Thoracic aorta (tissue), 2 donors: ENCODE measurements at places on chromosomes 16 and 17. TPM values are rescaled to one million over a fixed set of nuclear protein-coding genes. Genes with fewer than 3 reads are reported as not detected.
A peak's percentile ranks its signal among the peaks of the same experiment; 100 is the strongest.

- no peaks in the 10 kb centered on the region for H3K36me3 ChIP-seq
- peak overlapping the region; percentile 100 for H3K4me3 ChIP-seq
These were observed 1.9 kb upstream of the NFAT5 start for GRCh38 chr16:69563605-69564580.

TERB1 gene
- total RNA-seq = not detected

WSCD1 gene
- 29.0 TPM for total RNA-seq

CLEC3A gene
- total RNA-seq = not detected

DNA sequence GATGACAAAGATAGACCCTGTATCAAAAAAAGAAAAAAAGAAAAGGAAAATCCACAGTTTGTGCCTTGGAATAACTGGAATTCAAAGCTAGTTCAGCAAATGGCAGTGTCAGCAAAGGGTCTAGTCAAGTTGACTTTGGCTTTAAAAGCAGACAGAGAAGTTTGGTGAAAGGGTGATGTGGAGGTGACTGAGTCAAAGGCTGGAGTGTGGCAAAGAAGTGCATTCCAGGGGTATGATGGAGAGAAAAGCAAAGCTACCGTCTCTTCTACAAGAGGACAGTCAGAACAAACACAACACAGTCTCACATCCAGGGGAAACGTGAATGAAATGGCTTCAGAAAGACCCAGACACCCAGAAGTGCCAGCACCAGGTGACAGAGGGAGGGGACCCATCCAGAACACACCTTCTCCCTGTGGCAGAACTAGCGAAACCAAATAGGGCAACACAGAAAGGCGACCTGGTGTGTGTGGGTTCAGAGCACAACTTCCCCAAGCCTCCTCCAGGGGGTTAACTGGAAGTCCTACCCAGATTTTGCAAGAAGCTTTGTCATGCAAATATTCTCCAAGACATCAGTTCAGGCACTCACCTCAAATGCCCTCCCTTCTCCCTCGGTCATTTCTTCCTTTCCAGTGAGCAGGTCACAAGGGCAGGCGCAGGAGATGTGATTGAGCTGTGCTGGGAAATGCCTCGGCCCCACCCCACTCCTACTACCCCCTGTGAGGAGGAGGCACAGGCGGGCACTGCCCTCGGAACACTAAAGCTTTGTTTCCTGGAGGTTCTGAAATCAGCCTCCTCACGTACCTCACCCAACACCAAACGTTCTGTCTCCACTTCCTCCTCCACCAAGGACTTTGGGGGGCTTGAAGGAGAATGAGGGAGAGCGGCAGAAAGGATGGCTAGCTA, 481.9 kb downstream of the SOX9 start:
- H3K27me3 ChIP-seq = no peaks in the 10 kb centered on the region
- no peaks in the 10 kb centered on the region for H3K36me3 ChIP-seq
- H3K4me1 ChIP-seq = peaks cover 3% of the 10 kb centered on the region
- no peak overlapping the region for H3K4me3 ChIP-seq
- H3K27ac ChIP-seq = no peak overlapping the region

NEUROD2 gene
- not detected for total RNA-seq

GRCh38 chr17:77036841-77037381, 103.9 kb upstream of the SEC14L1 start:
- H3K27ac ChIP-seq = no peak overlapping the region
- no peak overlapping the region for H3K4me3 ChIP-seq
- DNase-seq = no peak
- no peaks in the 10 kb centered on the region for H3K4me1 ChIP-seq
- H3K36me3 ChIP-seq = no peaks in the 10 kb centered on the region

- no peaks in the 10 kb centered on the region for H3K4me1 ChIP-seq
- H3K27me3 ChIP-seq = no peaks in the 10 kb centered on the region
- no peak overlapping the region for H3K27ac ChIP-seq
- no peaks in the 10 kb centered on the region for H3K36me3 ChIP-seq
- no peak for DNase-seq
- no peak overlapping the region for H3K4me3 ChIP-seq
These were observed 28.3 kb upstream of the MYH10 start for GRCh38 chr17:8658810-8659209.

DNA sequence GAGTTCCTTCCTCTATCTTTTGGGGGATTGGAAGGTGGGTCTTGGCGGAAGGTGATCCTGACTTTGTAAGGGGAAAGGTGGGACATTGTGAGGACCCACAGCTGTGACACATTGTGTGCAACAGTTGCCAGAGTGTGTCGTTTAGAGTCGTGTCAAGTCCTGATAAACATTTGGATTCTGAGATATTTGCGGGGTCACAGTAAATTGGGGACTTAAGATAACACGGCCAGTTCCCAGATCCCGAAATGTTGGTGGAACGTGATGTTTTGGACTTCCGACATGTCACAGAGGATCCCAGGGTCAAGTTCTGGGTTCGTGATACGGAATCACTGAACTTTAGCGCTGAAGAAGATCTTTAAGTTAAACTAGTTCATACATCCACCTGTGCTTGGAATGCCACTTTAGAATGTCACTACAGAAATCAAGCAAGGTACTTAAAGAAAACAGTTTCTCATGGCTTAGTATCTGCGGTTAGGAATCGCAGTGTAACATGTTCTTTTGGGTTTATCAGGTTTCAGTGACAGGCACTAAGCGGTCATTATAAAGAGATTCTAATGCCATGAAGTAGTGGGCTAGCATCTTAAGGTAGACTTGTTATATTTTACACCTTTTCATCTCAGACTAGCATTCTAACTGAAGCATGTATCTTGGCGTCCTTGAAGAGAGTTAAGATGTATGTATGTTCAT, 815 bp downstream of the ATAD5 start:
- no peak overlapping the region for H3K27ac ChIP-seq
- H3K4me3 ChIP-seq = peak overlapping the region; percentile 92
- no peak for DNase-seq
- H3K36me3 ChIP-seq = no peaks in the 10 kb centered on the region
- H3K27me3 ChIP-seq = no peaks in the 10 kb centered on the region
- peaks cover 14% of the 10 kb centered on the region for H3K4me1 ChIP-seq

TP53TG3 gene
- total RNA-seq = not detected

MYH2 gene
- 0.28 TPM for total RNA-seq

TBC1D3 gene
- total RNA-seq = not detected

DNA sequence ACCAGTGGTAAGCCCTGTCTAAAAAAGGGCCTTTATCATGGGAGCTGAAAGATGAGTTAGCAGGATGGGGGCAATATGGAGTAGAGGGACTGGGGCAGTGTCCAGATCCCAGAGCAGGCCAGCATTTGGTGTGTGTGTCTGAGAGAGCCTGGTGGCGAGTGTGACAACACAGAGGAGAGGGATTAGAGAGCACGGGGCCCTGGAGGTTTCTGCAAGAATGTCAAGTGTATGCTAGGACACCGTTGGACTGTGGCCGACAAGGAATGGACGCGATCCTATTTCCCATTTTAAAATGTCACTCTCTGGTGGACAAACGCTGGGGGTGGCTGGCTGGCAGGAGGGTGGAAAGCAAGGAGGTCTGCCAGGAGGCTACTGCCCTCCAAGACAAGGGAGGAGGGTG, 12.4 kb downstream of the TAC4 start:
- H3K36me3 ChIP-seq = peaks cover 7% of the 10 kb centered on the region
- peaks cover 17% of the 10 kb centered on the region for H3K4me1 ChIP-seq
- H3K4me3 ChIP-seq = peak overlapping the region; percentile 33
- DNase-seq = no peak
- H3K27me3 ChIP-seq = no peaks in the 10 kb centered on the region

DNA sequence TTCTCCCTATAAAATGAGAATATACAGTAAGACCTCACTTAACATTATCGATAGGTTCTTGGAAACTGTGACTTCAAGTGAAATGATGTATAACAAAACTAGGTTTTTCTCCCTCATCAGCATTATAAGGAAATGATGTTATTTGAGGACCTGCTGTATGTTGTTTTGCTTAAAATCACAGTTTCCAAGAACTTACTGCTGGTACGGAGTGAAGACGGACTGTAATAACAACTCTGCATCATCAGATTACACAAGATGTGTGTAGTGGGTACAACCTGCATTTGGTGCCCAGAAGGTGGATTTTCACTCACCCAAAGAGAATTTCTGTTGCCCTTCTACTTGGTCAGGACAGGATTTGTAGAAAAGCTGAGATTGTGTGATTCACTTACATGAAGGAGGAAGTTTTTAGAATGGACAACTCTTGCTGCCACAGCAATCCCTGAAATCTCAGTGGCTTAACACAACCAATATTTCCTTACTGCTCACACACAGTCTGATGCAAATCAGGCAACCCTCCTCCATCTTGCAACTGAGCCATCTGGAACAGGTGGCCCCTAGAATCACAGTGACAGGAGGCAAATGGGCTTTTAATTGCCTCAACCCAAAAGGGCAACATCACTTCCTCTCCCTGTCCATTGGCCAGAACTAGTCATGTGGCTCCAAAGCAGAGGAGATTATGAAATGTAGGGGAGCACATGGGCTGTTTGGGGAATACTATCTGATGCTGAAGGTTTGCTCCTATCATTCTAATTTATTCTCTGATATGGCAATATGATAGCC, 67.6 kb upstream of the CACNG5 start:
- H3K36me3 ChIP-seq = no peaks in the 10 kb centered on the region
- H3K27ac ChIP-seq = no peak overlapping the region
- no peak overlapping the region for H3K4me3 ChIP-seq
- no peak for DNase-seq
- H3K4me1 ChIP-seq = no peaks in the 10 kb centered on the region

- H3K36me3 ChIP-seq = no peaks in the 10 kb centered on the region
- H3K27me3 ChIP-seq = no peaks in the 10 kb centered on the region
- no peak overlapping the region for H3K27ac ChIP-seq
- H3K4me1 ChIP-seq = peaks cover 68% of the 10 kb centered on the region
- peak; percentile 59 for DNase-seq
- peak overlapping the region; percentile 91 for H3K4me3 ChIP-seq
These were observed 506 bp downstream of the CAMKK1 start for GRCh38 chr17:3892095-3892998.

- H3K4me3 ChIP-seq = no peak overlapping the region
- H3K27ac ChIP-seq = no peak overlapping the region
- H3K4me1 ChIP-seq = no peaks in the 10 kb centered on the region
- DNase-seq = no peak
These were observed 1.6 kb downstream of the PPY start for GRCh38 chr17:43940630-43941029.

DNA sequence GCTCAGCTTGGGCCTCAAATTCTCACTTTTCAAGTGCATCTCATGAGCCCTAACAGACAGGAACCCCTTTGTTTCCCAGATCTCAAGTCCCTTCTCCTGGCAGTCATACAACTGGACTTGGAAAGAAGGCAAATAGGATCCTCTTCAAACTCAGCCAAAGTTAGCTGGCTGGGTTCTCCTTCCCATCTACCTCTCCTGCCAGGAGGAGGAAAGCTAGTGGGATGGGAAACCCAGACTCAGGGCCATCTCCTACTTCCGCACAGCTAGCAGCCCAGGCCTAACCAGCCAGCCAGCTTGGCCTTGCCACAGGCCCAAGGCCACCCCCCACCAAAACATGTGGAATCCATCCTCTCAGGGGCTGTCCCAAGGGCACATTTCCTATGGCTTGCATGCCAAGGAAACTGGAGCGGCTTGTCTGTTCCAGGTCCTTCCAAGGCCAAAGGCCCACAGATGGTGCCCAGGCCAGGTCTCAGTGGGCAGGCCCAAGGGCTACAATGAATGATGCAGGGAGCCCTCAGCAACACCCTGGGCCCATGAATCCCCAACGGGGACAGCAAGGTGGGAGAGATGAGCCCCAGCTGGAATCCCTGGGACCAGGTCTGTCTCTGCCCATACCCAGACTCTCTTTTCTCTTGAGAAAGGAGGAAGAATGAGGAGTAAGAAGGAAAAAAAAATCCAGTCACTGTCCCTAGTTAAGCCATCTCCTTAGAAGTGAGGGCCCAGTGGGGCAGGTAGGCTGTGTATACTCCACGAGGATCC, 1.7 kb downstream of the SMARCD2 start:
- H3K4me1 ChIP-seq = peaks cover 43% of the 10 kb centered on the region
- peak overlapping the region; percentile 95 for H3K4me3 ChIP-seq
- no peaks in the 10 kb centered on the region for H3K27me3 ChIP-seq
- H3K36me3 ChIP-seq = peaks cover 17% of the 10 kb centered on the region

DNA sequence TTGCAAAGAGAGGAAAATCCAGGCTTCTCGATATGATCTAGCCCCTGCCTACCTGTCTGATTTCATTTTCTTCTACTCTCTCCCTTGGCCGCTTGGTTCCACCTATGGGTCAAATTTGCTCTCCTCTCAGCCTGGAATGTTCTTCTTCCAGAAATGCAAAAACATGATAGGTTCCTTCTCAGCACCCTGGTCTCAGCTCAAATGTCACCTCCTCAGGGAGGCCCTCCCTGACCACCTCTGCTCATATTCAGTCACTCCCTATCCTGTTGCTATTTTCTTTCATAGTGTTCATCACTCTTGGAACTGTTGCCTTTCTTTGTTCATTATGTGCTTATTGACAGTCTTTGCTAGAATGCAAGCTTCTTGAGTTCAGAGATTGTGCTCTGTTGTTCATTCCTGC, 208.6 kb downstream of the KATNIP start:
- DNase-seq = no peak
- H3K27me3 ChIP-seq = no peaks in the 10 kb centered on the region
- no peak overlapping the region for H3K4me3 ChIP-seq

GRCh38 chr17:1156864-1157263, 22.9 kb downstream of the ABR start:
- no peak for DNase-seq
- no peaks in the 10 kb centered on the region for H3K27me3 ChIP-seq
- no peaks in the 10 kb centered on the region for H3K36me3 ChIP-seq

KRT33B gene
- total RNA-seq = not detected

DNA sequence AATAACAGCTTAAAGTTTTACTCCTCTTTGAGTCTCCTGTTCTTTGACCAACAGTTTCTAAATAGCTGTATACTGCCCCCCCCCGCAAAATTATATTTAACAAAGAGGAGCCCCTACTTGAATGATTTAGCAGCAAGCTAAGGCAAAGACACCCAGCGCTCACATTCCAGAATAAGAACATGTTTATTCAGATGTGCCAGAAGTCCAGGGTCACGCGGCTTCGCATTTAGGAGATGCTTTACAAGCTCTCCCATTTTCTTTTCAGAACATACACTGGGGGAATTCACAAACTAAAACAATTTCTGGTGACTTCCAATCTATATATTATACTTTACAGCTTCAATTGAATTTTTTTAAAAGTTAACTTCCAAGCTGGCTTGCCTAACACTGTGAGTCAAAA, 5.3 kb downstream of the PLD6 start:
- no peak for DNase-seq
- no peaks in the 10 kb centered on the region for H3K27me3 ChIP-seq
- no peaks in the 10 kb centered on the region for H3K36me3 ChIP-seq
- no peak overlapping the region for H3K4me3 ChIP-seq
- H3K4me1 ChIP-seq = peaks cover 18% of the 10 kb centered on the region
